Activated naive CD4-positive, alpha-beta T cell (primary cell): ENCODE measurements at places on chromosomes 1 and 21.
A peak's percentile ranks its signal among the peaks of the same experiment; 100 is the strongest.

- DNase-seq, result no peak
Measured at GRCh38 chr1:61174060-61174795, 91.9 kb downstream of the NFIA start.

- DNase-seq, result no peak
Measured at GRCh38 chr1:230922620-230923019, 54.3 kb upstream of the C1orf198 start.

DNA sequence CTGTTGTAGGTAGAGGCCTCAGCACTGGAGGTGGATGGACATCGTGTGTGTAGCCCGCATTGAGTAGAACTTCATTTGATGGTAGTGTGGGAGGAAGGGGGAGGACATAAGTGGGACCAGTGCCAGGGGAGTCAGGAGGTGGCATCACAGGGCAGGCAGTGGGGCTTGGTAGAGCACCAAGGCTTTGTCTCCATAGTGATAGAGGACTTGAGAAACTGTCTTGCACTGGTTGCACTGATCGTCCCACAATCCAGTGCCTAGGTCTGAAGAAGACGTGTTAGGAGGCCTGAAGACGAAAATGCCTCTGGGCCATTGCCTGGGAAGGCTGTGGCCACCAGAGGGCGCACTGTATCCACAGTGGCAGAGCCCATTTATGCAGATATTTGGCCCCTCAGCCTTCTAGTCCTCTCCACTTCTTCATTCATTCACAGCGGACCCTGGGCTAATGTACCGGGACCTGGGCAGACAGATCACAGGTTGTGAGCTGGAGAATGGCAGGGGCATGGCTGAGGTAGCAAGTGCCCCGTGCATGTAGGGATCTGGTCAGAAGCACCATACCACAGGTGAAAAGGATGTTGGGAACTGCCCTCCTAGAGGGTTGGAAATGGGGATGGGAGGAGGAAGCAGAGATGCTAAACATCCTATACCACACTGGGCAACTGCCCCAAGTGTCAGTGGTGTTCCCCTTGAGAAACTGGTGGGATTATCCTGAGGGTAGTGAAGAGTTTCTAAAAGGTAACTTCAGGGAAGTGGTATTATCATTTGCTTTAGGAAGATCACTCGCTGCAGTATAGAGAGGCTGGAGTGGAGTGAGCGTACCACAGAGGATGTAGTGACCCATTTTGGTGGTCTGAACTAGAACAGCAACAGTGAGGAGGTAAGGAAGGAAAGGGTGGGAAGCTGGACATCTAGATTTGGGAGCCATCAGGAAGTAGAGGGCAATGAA is 95.3 kb downstream of the PIK3R3 start:
- peak; percentile 74 for DNase-seq

GRCh38 chr1:183096351-183096750 is 73.1 kb downstream of the LAMC1 start:
- DNase-seq, result no peak

GRCh38 chr1:64986903-64987871 is 20.8 kb upstream of the JAK1 start:
- no peak for DNase-seq

DNA sequence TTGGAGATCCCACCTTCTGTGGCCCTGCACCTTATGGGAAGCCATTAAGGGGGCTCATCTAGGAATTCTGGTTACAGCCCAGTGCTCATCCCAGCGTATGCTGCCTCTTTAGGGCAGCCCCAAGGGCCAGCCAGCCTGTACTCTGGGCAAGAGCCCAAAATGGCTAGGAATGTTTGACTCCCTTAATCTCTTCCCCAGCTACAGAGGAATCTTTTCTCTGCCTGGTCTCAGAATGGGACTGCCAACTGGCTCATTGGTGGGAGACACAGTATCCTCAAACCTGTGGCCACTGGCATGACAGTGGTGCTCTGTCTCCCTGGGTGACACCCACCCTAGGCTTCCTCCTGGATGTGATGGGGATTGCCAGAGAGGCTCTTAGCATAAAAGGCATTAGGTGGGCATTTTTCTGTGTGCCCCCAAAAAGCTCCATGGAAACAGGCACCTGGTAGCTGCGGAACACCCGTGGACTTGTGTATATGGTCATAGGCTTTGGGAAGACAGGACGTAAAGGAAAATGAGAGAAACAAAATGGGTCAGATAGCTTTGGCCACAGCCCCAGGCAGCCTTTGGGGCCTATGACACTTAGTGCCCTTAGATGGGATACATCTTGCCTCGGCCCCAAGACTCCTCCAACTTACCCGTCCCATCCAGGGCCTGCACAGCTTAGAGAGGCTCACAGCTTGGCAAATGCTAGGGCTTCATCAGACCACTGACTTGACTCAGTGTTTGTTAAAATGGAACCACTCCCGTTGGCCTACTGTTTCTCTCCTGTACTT is 6.9 kb downstream of the TMEM81 start:
- DNase-seq, result no peak

DNA sequence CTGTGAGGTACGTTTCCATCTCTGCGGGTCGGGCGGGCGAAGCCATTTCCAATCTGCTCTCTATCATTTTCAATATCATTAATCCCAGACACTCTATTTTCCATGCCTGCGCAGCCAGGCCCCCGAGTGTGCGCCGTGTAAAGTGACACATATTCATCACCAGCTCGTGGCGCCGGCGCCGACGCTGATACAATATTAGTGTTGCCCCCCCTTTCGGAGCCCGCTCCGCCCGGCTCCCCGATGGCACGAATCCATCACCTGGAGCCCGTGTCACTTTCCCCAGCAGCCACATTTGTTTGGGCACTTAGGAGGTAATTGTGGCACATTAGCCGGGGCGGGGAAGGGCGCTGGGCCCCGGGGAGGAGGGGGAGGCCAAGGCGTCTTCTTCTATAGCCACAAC is 33.7 kb upstream of the DMBX1 start:
- no peak for DNase-seq

DNA sequence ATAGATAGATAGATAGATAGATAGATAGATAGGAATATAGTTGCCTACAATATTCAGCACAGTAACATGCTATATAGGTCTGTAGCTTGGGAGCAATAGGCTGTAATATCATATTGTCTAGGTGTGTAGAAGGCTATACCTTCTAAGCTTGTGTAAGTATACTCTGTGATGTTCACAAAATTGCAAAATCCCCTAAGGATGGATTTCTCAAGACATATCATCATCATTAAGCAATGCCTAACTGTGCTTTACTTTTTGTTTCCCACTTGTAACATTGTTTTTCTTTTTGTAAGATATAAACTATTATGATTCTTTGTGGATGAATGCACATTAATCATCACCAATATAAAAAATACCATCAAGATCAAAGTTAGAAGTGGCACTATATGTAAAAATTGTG is 1905.6 kb downstream of the NCAM2 start:
- DNase-seq, result no peak

DNA sequence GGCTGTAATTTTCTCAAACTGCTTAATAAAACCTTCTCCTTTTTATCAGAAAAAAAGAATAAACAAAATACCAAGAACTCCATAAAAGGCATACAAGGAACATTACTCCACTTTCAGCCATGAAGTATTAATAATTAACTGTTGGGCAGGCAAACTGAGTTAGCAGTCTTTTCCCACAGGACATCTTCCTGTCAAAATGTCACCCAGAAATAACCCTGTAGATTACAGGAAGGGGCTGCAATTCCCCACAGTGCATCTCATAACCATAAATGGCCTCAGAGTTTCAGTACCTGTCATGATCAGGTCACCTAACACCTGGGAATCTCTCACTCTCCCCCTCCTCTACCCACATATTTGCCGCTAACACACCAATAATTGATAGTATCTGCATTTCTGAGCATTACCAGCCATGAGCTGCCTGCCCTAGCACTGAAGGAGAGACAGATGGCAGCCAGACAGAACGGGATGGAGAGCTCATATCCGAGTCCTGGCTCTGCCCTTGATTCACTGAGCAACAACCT is 475.0 kb downstream of the SMYD3 start:
- DNase-seq, result no peak

GRCh38 chr1:77406661-77407060 is 124.8 kb downstream of the AK5 start:
- DNase-seq, result no peak
